ENCODE measurements at places on chromosomes 5 and 9.

DNA sequence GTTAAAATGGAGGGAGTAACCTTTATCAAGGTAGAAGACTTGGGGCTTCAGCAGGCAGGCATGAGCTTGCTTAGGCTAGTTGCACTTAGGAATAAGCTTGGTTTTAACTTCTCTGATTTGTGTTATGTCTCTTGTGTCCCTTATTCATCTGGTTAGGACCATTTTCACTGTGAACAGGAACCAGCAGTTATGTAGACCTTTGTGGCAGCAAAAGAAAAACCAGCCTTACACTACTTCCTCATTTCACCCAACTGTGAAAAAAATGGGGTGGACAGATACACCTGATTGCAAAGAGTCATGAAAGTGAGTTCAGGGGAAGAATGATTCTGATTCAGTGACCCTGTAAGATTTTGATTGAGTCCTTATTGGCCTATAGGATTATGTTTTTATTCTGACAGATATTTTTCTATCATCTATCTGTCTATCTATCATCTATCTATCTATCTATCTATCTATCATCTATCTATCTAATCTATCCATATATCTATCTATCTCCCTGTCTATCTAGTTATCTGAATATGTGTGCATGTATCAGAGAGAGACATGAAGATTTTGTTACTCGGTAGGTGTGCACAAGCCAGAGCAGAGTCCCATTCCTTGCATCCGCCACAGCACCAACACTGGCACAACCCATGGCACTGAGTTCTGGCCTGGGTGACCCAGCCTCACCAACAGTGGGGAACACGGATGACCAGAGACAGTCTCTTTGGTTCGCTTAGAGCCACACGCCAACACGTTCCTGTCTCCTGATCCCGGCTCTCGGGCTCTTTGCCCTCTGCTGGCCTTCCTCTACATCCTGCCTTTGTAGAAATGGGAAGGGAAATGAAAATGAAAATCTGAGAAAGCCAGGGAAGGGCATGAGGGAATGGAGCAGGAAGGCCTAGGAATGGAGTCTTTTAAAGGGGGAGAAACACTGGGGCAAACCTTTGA is 1.3 kb upstream of the ZNF366 start:
- H3K36me3 ChIP-seq = no peaks in the 10 kb centered on the region
- H3K4me3 ChIP-seq = peak overlapping the region; percentile 55
- H3K27ac ChIP-seq = peak overlapping the region; percentile 87
- no peaks in the 10 kb centered on the region for H3K27me3 ChIP-seq
- peaks cover 78% of the 10 kb centered on the region for H3K4me1 ChIP-seq

- H3K4me1 ChIP-seq = no peaks in the 10 kb centered on the region
- H3K27me3 ChIP-seq = no peaks in the 10 kb centered on the region
- DNase-seq = no peak
- H3K4me3 ChIP-seq = no peak overlapping the region
- no peak overlapping the region for H3K27ac ChIP-seq
These were observed 21.7 kb upstream of the DOLPP1 start for GRCh38 chr9:129058965-129059795.

- no peaks in the 10 kb centered on the region for H3K27me3 ChIP-seq
- no peak overlapping the region for H3K4me3 ChIP-seq
- DNase-seq = no peak
- no peaks in the 10 kb centered on the region for H3K36me3 ChIP-seq
These were observed 73.6 kb upstream of the DAB2 start for GRCh38 chr5:39498278-39498952.

DNA sequence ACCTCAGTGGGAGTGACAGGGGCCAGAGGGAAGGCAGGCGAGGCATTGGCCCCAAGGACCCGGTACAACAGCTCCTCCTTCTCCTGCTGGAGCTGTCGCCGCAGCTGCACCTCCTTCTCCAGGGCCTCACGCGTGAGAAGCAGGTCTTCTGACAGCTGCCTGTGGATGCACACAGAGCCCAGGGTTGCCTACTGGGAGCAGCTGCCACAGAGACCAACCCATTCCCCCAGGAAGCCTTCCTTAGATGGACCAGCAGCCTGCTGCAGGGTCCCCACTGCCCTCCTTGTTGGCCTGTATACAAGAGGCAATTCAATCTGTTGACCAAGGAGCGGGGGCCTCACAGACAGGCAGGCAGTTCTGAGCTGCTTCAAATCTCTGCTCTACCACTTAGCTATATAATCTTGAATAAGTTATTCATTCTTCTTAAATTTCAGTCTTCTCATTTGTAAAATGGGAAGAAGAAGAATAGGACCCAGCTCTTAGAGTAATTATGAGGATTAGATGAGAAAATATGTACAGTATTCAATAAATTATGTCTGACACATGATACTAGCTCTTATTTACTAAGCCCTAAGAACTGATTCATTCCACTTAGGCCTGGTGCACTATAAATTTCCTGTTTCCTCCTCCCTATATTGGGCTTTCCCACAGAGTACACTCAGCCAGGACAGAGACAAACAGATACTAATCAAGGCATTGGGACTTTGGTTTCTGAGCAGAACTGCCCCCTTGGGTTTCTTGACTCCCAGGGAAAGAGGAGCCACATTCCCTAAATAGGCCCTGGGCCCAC is 26.1 kb upstream of the ANXA6 start:
- no peak overlapping the region for H3K4me3 ChIP-seq
- no peak for DNase-seq
- peaks cover 5% of the 10 kb centered on the region for H3K36me3 ChIP-seq
- peaks cover 3% of the 10 kb centered on the region for H3K4me1 ChIP-seq
- H3K27ac ChIP-seq = no peak overlapping the region

Data from psoas muscle (tissue), 8 donors.